ENCODE measurements at places on chromosomes 7 and 10.

GRCh38 chr10:116722736-116723427 is 19.5 kb downstream of the HSPA12A start:
- no peak for DNase-seq

DNA sequence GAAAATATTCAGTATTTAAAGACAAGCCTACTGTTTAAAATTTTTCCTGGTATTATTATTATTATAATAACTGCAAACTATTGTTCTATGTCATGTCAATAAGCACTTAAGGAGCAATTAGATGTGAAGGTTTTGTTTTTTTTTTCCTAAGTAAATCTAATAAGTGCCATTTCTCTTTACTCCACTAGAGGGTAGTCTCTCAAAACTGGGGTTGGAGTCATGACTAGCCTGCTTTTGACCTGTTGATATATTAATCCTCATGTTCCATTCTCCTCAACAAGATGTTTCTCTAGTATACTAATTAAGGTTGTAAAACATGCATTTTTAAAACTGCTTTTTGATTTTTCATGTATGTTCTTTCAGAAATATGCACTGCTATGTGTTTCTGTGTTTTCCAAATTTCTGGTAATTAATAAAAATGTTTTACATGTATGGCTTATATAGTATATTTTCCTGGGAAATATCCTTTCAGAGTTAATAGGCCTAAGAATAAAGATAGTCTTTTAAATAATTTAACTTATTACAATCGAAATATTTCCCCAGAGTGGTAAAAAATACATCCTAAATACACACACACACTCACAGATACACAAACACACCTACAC is 1.0 kb upstream of the LRRN3 start:
- peak; percentile 16 for DNase-seq

DNA sequence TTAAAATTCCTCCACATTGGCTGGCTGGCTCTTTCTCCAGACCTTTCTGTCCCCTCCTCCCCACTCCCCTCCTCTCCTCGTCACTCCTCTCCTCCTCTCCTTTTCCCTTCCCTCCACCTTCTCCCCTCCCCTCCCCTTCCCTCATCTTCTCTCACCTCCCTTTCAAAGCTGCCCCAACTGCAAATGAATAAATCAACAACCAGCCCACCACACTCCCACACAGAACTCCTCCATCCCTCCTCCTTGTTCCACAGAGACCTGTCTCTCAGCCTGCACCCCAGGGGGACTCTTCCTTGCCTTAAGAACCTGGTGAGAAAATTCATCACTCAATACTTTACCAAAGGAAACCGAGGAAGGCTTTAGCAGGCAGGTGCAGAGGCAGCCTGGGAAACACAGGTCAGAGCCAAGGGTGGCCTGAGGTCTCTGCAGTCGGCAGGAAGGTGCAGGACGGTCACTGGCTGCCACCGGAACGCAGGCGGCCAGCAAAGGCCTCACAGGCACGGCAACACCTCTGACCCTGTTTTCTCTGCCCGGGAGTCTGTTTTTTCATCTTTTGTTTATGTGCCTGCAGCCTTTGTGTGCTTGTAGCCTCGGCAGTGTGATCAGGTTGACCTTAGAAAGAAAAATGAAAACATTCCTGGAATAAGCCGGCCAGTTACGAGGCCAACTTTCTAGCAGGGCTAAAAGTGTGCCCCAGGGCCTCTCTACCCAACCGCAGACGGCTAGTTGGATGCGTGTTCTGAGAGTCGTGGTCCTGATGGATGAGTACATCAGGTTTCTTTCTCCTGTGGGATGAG is 207.6 kb upstream of the KLF6 start:
- DNase-seq = no peak

- no peak for DNase-seq
Measured at GRCh38 chr10:118914629-118915028, 114.9 kb upstream of the NANOS1 start.

DNA sequence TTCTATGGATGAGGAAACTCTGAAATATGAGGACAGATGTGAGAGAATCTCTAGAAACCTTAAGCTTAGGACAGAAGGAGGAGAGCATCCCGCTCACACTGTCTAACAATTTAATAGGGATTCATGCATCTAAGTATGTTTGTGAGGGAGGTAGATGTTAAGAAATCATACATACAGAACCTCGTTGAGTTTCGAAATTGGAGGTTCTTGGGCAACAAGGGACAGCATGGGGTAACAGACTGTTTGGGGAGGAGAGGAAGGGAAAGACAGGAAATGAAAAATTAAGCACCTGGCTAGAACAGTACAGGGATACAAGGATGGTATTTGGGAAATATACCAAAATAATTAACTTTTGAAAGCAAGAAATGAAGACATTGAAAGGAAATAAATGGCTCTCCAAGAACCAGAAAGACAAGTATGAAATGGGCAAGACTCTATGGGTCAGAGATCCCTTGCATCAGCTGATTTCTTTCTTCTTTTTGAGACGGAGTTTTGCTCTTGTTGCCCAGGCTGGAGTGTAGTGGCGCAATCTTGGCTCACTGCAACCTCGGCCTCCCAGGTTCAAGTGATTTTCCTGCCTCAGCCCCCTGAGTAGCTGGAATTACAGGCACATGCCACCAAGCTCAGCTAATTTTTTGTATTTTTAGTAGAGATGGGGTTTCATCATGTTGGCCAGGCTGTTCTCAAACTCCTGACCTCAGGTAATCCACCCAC is 207.9 kb downstream of the CTNNA3 start:
- no peak for DNase-seq

GRCh38 chr7:130070861-130071622 is 708 bp downstream of the KLHDC10 start:
- DNase-seq = no peak

- DNase-seq = no peak
Measured at GRCh38 chr7:29878081-29878688, 71.9 kb downstream of the WIPF3 start.

DNA sequence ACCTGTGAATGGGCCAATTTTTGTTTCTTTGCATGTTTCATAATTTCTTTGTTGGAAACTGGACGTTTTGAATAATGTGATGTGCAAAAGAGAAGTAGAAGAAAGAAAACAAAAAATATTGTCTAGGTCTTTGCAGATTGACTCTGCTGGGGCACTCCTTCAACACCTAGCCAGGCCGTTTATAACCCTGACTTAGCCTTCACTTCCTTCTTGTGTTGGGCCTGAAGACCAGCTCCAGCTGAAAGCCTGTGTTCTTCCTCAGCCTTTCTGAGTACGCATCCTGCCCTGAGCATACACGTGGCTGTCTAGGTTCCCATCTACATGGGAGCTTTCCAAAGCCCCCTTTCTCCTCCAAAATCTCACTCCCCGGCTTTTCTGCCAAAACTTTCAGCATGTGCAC is 41.9 kb downstream of the LMTK2 start:
- DNase-seq = no peak

GRCh38 chr10:51788273-51788672 is 88.9 kb upstream of the CSTF2T start:
- no peak for DNase-seq

DNA sequence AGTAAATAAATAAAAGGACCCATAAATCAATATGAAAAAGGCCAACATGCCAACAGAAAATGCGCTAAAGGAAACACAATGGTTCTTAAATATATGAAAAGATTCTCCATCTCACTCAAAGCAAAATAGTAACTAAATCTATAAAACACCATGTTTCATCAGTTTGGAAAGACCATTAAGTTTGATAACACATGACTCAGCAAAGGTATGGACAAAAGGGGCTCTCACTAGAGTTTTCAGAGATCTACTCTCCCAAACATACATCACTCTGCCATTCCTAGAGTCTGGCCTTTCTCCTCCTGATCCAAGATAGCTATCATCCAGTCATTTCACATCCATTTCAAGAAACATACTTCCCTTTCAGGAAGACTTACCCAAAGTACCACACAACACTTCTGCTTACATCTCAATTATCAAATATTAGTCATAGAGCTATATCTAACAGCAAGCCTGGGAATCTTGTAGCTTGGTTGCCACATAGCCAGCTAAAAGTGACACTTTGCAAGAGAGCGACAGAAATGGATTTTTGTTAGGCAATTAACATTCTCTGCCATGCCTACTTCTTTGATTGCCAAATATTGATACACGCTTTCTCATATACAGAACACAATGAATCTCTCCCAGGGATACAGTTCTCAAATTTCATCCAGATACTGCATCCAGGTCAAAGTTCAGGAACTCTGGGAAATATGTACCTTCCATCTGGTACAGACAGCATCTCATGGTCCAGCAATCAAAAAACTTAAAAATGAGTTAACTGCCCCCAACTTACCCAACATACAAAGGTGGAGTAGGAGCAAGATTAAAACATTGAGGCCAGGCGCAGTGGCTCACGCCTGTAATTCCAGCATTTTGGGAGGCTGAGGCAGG is 28.8 kb downstream of the TOMM7 start:
- no peak for DNase-seq
